ENCODE measurements at places on chromosomes 1 and 21.
A peak's percentile ranks its signal among the peaks of the same experiment; 100 is the strongest.

DNA sequence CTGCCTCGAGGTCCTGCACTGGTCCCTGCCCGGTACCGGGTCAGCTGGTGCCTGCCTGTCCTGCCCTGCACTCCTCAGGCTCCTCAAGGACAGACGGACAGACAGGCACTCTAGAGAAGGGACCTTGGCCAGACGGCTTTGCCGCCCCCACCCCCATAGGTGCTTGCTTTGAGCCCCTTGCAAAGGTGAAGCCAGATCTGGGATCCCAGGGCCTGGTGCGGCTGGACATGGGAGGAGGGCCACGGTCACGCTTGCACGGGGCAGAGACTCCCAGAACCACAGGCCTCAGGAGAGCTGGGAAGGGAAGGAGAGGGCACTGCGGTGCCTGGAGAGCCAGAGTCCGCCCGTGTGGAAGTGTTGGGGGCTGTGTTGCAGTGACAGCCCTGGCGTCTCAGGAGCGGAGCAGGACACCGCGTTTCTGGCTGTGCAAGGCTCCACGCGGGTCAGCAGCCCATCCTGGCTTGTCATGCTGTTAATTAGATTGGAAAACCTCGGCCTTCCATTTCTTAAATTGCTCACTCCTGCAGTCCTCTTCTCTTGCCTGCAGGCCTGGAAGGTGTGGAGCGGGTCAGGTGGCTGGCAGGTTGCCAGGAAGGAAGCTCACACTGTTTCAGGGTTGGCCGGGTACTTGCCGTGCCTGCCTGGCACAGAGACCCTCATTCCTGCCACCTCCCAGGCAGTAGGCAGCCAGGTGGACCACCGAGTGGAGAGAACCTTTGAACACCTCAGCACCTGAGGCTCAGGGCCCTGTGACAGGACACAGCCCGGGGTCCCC is 16.3 kb downstream of the COL18A1 start:
- DNase-seq = no peak

- DNase-seq = no peak
Measured at GRCh38 chr1:47705517-47706130, 267.8 kb downstream of the FOXD2 start.

- DNase-seq = peak; percentile 42
Measured at GRCh38 chr1:206608108-206608698, 4.1 kb downstream of the EIF2D start.

- peak; percentile 7 for DNase-seq
Measured at GRCh38 chr1:5915587-5916571, 76.3 kb downstream of the NPHP4 start.

- DNase-seq = no peak
Measured at GRCh38 chr1:15454256-15454655, 2.3 kb upstream of the CELA2A start.

GRCh38 chr1:172607145-172607544 is 51.8 kb upstream of the FASLG start:
- DNase-seq = no peak

- DNase-seq = no peak
Measured at GRCh38 chr1:244084763-244085162, 33.7 kb downstream of the ZBTB18 start.

- DNase-seq = no peak
Measured at GRCh38 chr1:151367658-151368392, 4.7 kb downstream of the SELENBP1 start.

DNA sequence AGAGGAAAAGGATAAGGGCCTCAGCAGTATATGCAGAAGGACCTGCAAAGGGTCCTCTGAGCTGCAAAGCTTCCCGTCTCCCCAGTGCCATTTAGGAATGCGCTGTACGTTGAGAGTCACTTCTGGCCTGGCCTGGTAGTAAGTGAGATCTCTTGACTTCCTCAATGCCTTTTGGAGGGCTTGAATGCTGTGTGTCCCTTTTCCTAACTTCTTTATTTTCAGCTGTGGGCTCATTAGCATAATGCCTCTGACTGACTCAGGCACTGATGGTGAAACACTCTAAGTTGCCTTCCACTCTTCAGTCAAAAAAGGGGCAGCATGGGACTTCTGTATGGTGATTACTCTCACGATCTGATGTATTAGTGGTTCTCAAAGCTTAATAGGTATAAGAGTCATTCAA is 49.9 kb downstream of the XCL1 start:
- DNase-seq = no peak

DNA sequence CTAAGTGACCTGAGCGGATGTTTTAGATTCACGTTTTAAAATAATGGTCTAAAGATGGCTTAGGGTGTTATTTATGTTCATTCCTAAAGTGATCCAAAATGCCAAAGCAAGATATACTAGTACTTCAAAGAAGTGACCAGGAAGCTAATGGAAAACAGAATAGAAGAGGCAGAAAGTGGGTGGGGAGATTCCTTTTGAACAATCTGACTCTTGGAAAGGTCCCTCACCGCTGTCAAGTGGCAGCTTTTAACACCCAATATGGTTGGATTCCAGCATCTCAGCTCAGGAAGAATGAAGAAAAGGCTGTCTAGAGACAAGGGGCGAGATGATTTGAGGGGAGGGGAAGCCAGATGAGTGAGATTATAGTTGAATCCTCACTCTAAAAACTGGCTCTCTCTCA is 90.3 kb downstream of the SCMH1 start:
- no peak for DNase-seq

- no peak for DNase-seq
Measured at GRCh38 chr21:44259082-44259705, 2.5 kb downstream of the DNMT3L start.

DNA sequence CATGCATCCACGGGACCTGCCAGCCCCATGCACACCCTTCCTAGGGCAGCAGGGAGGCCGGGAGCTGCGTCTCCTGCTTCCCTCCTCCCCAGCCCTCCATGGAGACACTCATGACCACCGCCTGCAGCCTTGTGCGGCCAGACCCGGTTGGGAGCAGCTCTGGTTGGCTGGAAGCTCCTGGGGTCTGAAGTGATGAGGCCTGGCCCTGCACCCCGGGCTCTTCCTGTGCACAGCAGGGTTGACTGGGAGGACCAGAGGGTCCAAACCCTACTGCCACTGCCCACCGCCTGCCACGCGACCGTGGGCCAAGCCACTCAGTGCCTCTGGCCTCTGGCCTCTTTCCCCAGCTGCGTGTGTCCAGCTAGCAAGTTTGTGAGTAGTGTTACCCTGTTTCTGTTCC is 111.1 kb upstream of the COL6A1 start:
- no peak for DNase-seq

DNA sequence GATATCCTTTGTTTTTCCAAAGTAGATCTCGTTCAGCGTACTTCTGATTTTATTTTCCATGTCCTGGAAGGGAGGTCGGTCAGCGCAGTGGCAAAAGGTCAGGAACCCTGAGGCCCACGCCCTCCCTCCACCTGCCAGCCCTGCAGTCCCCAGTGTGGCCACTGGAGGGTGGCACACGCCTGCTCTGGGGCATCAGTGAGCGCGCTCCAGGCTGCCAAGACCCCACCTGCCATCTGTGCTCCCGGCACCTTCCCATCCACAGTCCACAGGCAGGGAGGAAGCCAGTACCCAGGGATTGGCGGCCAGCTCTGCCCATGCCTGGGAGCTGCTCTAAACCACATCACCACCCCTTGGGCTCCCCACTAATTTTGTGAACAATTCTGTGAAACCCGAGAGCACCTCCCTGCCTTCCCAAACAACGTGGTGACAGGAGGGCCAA is 32.3 kb downstream of the SLC66A1 start:
- peak; percentile 6 for DNase-seq

- DNase-seq = no peak
Measured at GRCh38 chr1:204729516-204729915, 44.0 kb upstream of the LRRN2 start.

DNA sequence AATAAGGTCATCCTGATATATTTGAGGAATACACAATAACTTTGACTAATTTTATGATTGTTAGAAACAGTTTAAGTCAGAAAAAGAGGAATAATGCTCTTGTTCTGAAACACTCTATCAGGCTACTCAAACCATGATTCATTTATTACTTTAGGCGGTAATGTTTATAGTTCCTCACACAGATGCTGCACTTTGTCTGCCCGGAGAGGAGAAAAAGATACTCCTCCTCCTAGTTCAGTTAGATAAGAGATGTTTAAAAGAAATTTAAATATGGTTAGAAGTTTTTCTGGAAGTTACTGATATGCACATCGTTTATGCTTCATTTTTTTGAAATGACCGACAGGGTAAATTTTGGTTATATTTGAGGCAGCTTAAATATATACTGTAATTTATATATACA is 103.0 kb downstream of the ZMYM4 start:
- DNase-seq = no peak

GRCh38 chr1:197985351-197985750 is 68.2 kb downstream of the LHX9 start:
- no peak for DNase-seq

DNA sequence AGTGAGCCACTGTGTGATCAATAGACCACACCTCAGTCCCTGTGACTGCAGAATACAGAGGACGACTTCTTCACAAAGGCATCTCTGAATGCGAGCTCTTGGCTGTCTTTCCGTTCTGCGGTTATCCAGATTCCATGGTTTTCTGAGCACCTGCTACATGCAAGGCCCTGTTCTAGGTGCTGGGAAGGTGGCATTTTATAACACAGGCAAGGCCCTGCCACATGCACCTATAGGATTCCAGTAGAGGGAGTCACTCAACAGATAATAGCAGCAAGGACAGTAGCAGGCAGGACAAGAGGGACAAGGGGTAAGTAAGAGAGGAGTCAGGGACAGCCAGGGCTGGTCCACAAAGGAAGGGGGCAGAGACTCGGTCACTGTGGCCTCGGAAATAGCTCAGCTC is 9.0 kb downstream of the URB1 start:
- no peak for DNase-seq

GRCh38 chr1:79568411-79568810 is 561.9 kb upstream of the ADGRL4 start:
- DNase-seq = no peak

- no peak for DNase-seq
Measured at GRCh38 chr1:157193219-157193618, 55.0 kb upstream of the ETV3 start.

GRCh38 chr1:178019622-178020021 is 49.8 kb upstream of the SEC16B start:
- no peak for DNase-seq

- no peak for DNase-seq
Measured at GRCh38 chr1:240198376-240198775, 106.7 kb downstream of the FMN2 start.

DNA sequence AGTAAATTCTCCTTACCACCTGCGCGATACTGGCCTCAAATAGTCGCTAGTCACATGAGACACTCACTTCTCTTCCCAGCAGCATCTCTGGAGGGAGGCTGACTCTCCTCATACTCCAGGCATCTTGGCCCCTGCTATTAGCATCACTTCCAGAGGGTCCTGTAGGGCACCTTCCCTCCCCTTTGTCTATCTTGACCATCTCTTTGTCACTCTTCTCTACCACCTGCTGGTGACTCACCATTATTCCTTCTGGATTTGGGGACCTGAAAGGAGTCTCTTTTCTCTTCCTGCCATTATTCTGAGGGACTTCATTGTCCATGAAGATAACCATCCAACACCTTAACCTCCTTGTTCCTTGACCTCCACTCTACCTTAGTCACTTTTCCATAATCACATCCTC is 31.7 kb upstream of the GPR37L1 start:
- no peak for DNase-seq

- no peak for DNase-seq
Measured at GRCh38 chr1:72262735-72263134, 19.6 kb downstream of the NEGR1 start.

GRCh38 chr1:200626853-200627534 is 6.4 kb upstream of the KIF14 start:
- no peak for DNase-seq

DNA sequence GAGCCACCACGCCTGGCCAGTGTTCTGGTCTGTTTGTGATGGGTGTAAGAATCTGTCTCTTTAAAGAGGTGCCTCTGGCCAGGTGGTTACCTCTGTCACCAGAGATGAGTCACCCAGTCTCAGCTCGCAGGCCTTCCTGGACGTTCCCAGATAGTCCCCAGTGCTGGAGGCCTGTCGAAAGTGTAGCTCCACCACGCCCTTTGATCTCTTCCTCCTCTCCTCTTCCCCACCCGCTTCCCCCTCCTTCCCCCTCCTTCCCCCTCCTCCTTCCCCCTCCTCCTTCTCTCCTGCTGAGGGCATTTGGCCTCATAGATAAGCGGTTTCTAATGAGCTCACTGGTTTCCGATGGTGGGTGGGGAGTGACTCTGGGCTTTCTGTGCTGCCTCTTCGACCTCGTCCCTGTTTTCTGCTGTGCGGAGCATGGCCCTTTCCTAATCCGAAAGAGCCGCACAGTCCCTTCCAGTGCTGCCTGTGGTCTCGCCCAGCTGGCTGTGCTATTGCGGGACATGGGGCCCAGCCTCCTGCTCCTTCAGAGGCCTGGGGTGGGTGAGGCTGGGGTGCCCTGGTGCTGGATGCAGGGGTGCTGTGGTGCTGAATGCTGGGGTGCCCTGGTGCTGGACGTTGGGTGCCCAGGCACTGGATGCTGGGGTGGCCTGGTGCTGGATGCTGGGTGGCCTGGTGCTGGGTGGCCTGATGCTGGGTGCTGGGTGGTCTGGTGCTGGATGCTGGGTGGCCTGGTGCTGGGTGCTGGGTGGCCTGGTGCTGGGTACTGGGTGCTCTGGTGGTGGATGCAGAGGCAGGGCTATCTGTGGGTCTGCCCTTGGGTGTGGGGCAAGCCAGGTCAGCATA is 19.2 kb downstream of the AGPAT3 start:
- DNase-seq = no peak

DNA sequence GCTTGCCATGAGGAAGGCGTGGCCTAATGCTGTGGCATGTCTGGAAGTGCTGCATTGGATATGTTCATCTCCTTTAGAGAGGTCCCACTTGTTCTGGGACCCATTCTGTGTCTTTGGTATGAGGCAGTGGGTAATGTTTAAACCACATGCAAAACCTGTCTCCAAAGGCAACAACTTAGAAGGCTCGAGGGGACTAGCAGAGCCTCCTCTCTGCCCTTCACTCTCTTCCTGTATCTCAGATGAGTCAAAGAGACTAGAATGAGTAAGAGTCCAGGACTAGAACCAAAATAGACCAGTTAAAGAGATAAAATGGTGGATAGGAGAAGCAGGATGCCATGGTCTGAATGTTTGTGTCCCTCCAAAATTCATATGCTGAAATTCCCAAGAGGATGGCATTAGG is 220.8 kb upstream of the KIAA0040 start:
- DNase-seq = no peak

GRCh38 chr1:118366286-118366685 is 181.3 kb upstream of the SPAG17 start:
- no peak for DNase-seq

GRCh38 chr21:21179619-21180298 is 181.6 kb downstream of the NCAM2 start:
- no peak for DNase-seq

DNA sequence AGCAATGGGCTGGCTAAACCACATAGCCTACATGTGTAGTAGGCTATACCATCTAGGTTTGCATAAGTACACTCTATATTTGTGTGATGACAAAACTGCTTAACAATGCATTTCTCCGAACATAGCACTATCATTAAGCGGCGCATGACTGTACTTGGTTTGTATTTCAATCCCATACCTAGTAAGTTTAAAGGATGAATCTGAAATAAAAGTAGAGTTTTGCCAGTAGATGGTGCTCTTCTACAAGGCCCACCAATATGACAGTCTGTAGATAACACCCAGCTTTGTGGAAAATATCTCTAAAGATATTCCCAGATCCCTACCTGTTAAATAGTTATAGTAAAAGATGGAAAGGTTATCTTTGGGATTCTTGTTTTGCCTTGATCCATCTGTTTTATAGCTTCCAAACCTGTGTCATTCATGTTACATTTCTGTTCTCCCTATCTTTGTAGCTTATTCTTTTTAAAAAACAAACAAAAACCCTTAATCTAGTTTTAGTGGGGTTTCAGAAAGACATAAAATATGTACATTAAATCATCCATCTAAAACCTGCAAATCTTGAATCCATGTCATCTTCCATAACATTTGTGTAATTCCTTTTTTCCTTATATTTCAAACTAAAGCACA is 33.9 kb upstream of the ASPM start:
- no peak for DNase-seq
